ENCODE measurements at places on chromosomes 3 and 15.

GRCh38 chr15:70509282-70509662 is 254.1 kb downstream of the UACA start:
- DNase-seq: peak; percentile 83

DNA sequence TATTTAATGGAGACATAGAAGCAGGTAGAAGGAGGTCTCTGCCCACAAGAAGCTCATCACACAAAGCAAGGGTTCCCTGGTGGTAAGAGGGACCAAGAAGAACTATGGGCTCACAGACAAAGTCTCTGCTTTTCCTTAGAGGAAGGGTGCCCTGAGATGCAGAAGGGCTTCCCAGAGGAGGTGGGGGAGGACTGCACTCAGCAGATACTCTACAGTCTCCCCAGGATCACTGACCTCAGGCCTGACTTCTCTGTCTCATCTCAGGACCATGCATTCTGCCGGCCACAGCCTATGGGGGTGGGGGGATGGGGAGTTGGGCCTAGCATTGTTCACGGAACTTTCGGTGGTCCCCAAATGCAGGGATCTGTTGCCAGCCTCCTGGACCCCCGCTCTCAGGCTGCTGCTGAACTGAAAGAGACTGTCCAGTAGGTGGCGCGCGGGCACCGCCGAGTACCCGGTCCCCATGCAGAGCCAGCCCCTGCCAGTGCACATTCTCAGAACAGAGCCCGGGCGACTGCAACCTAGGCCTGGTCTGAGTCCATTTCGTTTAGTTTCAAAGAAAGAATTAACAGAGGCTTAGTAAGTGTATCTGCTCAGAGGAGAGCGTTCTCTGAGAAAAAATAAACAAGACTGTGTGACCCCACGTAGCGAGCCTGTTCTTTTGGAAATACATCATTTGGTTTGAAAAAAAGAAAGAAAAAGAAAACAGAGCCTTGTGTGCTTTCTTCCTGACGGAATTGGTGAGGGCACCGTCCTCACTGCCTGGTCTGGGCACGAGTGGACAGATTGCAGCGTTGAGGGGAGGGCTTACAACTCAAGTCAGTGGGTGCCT is 74.1 kb downstream of the LRTM1 start:
- DNase-seq: peak; percentile 73

GRCh38 chr15:62881056-62881455 is 161.5 kb upstream of the TPM1 start:
- DNase-seq: no peak

DNA sequence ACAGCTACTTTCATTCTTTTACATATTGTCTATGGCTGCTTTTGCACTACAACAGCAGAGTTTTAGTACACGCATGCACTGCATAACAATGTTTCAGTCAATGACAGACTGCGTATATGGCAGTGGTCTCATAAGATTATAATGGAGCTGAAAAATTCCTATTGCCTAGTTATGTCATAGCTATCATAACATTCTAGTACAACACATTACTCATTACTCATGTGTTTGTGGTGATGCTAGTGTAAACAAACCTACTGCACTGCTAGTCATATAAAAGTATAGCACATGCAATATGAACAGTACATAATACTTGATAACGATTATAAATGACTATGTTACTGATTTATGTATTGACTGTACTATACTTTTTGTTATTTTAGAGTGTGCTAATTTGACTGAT is 47.9 kb downstream of the QTRT2 start:
- DNase-seq: no peak

GRCh38 chr15:70225416-70225815 is 127.7 kb upstream of the TLE3 start:
- no peak for DNase-seq

DNA sequence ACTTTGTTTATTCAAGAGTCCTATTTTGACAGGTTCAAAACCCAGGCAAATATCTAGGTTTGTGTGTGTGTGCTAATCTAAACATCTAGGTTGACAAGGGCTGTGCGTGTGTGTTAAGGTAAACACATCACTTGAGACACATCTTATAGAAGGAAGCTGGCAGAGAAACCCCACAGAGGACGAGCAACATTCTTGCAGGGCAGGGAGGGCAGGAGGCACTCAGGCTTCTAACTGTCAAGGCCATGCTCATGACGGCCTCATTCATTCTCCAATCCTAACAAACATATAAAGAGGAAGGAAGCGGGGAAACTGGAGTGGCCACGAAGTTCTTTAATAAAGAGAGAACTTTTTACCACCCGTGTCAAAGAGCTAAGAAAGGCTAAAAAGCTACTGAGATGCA is 43.4 kb downstream of the SLCO2A1 start:
- peak; percentile 30 for DNase-seq

DNA sequence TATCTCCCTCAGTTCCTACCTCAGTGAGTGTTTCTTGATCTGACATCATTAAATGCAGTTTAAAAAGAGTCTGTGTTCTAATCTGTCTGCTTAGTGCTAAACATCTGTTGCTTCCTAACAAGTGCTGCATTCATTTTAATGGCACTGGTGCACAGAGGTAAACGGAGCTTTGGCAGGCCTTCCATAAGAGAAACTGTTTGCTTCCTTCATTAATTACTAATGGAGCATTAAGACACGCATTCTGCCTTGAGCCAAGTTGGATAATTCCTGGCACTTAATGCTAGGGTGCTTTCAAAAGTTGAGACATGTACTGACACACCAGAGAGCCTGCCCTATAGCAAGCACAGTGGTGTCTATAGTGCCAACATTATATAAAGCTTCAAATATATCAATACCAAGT is 34.7 kb downstream of the SCG5 start:
- DNase-seq: no peak

DNA sequence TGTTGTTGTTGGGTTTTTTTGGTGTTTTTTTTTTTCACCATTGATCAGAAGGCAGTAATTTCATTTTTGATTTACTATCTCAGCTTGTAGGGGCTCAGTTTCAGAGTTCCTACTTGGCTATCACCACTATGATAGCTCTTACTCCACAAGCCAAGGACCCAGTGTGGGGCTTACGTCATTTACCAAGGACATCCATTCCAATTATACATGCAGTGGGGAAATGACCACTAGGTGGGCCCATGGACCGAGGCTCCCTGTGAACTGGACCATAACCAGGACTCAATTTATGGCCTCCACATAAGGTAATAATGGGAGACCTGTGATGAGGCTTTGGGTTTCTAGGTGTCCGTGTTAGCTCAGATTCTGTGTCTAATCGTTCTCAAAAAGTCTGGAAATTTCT is 67.5 kb upstream of the CACNA1D start:
- DNase-seq: no peak

DNA sequence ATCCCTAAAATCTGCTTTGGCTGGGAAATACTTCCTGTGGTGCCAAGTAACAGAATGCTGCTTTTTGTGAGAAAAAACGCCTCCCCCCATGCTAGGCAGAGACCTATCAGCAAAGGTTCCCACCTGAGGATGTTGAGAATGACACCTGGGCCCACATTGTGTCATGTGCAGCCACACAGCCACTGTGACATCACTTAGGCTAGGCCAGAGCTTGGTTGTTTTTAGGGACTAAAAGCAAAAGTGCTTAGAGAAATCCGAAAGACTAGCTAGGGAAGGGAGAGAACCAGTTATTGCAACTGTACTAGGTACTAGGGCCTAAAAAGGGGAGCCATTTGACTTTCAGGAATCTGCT is 6.2 kb downstream of the ZDHHC3 start:
- DNase-seq: no peak

DNA sequence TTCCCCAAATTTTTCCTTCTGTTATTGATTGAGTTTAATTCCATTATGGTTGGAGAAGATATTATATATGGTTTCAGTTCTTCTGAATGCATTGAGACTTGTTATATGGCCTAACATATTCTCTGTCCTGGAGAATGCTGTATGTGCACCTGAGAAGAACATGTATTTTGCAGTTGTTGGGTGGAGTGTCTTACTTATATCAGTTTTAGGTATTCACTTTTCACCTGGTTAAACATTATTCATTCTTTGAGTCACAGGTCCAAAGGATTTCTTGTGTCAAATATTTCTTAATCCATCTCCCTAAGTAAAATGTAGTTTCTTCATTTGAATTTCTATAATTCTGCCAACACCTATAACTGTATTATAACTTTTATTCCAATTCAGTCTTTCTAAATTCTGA is 17.8 kb downstream of the ACKR2 start:
- DNase-seq: no peak

DNA sequence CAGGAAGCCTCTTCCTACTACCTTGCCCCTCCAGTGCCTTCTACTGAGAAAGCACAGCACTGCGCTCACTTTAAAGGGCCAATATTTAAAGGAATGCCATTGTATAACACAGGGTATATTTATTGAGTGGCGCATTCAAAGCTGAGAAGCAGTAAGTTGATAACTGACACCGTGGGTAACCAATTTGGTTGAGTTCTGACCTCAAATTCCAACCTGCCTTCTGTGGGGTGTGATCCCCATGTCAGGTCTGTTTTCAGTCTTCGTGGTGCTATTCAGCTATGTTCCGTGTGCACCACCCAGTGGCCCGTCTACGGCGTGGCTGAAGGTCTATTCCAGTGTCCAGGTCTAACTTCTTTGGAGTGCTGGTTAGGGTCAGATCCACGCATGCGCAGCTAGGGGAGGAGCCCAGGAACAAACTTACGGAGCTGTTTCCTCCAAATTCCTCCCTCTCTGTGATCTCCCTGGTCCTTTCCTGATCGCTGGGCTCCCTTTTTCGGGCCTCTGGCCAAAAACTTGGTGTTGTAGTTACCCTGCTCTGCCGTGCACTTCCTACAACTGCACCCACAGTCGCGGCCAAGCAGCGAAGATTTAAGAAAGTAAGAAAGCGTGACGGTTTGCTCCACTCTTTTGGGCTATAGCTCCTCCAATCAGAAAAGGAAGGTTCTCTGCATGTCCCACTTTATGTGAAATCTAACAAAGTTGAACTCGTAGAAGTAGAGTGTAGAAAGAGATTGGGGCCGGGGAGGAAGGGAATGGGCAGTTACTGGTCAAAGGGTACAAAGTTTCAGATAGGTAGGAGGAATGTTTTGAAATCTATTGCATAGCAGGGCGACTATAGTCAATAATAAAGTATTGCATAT is 7.7 kb downstream of the LRRC2 start:
- peak; percentile 96 for DNase-seq

DNA sequence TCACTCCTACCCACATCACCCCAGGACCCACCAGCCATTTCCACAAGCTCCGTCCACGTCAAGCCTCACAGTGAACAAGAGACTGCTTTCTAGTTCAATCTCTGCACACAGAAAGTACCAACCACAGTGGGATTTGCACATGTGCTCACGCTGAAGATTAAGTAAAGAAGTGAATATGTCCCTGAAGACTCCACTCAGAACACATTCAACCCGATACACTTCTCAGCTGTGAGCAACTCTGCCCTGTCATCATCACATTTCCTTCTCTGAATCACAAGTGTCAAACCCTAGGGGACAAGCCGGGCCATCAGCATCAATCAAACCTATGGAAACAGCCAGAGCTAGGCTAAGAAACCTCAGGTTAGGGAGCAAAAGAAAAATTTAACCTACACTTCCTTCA is 1.9 kb downstream of the STIMATE start:
- no peak for DNase-seq

- DNase-seq: no peak
Measured at GRCh38 chr3:126110431-126111125, 26.7 kb upstream of the SLC41A3 start.

DNA sequence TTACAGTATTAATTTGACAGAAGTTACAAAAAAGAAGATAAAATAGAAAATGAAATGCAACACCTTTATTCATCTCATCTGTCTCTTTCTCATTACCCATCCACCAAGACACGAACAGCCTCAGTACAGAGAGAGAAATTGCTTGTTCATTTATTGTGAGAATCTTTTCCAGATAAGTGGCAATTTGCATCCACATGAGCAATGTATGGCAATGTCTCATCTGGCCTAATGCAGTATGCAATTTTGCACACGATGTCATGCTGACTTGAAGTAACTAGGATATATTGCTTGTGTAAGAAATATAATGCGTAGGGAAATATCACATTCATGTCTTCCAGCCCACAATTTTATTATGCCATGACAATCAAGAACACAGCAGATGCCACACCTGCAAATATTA is 866.9 kb downstream of the ROBO1 start:
- no peak for DNase-seq

GRCh38 chr3:109136523-109136922 is at the start of gene C3orf85:
Gene C3orf85 (plus strand): TSS chr3:109136719. CDS start chr3:109136848, 129 bp downstream.
- DNase-seq: no peak

DNA sequence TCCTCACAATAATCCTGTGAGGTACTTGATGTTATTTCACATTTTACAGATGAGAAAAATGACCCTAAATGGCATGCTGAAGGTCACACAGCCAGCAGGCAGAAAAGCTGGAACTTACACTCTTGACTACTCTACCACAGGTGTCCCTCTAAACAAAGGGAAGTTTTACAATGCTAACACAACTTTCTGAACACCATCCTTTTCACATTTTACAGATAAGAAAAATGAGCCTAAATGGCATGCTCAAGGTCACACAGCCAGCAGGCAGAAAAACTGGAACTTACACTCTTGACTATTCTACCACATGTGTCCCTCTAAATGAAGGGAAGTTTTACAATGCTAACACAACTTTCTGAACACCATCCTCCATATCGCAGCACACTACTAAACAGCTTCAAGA is 35.6 kb downstream of the TMCC1 start:
- no peak for DNase-seq

- no peak for DNase-seq
Measured at GRCh38 chr3:116050311-116050915, 394.9 kb downstream of the LSAMP start.

DNA sequence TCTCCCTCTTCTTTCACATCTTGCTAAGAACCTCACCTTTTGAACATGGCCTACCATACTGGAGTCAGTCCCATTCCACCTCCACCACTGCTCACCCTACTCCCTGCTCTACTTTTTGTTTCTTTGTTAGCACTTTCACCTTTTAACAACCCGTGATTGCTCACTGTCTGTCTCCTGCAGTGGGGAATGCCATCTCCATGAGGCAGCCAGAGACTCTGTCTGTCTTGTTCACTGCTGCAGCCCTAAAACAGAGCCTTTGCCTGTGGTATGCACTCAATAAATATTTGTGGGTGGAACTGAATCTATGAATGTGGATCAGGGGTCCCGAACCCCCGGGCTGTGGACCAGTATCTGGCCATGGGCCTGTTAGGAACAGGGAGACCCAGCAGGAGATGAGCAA is 16.5 kb upstream of the TLE3 start:
- no peak for DNase-seq

- peak; percentile 79 for DNase-seq
Measured at GRCh38 chr15:59687836-59688235, 1.3 kb downstream of the BNIP2 start.

GRCh38 chr3:111684640-111685039 is 89.5 kb upstream of the ZBED2 start:
- DNase-seq: no peak

All from hematopoietic multipotent progenitor cell treated with erythropoietin and hydrocortisone succinate and interleukin-3 and kit ligand, for 6 days (in vitro differentiated cells).